Lower leg skin (tissue), 4 donors: ENCODE measurements at places on chromosomes 6 and 20. TPM values are rescaled to one million over a fixed set of nuclear protein-coding genes. Genes with fewer than 3 reads are reported as not detected.

GRCh38 chr20:23634985-23635767 lies 2.6 kb downstream of the CST3 start:
- no peak for DNase-seq

GRCh38 chr6:145783796-145784195 lies 30.8 kb downstream of the FBXO30 start:
- DNase-seq, result no peak

- no peak for DNase-seq
These were observed 160.6 kb downstream of the IBTK start for GRCh38 chr6:82086944-82087343.

- no peak for DNase-seq
These were observed 116.5 kb downstream of the CCDC170 start for GRCh38 chr6:151610326-151610725.

- DNase-seq, result no peak
These were observed 23.5 kb downstream of the METTL24 start for GRCh38 chr6:110334423-110335180.

GRCh38 chr6:143528164-143528811 lies 16.8 kb upstream of the FUCA2 start:
- no peak for DNase-seq

GRCh38 chr6:53922539-53922981 lies 127.8 kb downstream of the LRRC1 start:
- DNase-seq, result no peak

DNA sequence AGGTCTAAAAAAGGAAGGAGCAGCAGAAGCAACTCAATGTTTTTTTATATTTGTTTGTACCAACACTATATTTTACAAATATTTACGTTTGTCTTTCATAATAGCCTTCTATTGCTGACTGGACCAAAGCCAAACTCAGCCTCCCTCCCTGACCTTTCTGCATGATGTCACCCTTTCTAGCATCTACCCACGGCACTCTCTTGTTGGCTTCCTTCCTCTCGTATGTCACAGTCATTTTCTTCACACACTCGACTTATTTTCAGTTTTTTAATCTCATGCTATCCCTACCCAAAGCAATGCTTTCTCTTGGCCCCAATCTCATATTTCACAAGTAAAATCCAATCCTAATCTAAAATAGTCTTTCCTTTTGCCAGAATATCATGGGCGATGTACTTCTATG lies 16.3 kb upstream of the FAM8A1 start:
- DNase-seq, result no peak

DNA sequence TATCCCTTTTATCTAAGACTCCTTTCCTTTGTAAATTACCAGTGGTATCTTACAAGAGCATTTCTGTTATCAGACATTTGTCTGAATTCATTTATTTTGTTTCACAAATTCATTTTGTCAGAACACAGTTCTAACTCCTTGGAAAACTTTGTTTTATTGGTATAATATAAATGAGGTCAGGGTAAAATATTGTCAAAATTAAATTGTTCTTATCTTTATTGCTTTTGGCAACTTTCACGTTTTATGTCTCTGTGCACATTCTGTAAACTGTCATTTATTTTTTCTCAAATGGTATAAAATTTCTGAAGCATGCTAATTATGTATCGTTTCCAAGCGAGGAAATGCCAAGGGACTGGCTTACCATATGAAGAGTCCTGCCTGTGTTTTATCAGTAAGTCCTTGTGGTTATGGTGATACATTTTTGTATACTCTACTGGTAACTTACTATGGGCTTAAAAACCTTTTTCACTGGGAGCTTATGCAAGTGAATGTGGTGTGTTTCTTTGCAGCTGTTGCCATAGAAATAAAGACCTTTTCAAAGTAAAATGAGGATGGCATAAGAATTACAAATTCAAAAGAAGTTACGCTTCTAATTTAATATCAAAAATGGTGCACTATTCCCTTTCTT lies 214.2 kb downstream of the COL19A1 start:
- no peak for DNase-seq

PMEPA1 gene
- 12.1 TPM for total RNA-seq
